ENCODE measurements at places on chromosomes 7 and 10. TPM values are rescaled to one million over a fixed set of nuclear protein-coding genes. Genes with fewer than 3 reads are reported as not detected.

DNA sequence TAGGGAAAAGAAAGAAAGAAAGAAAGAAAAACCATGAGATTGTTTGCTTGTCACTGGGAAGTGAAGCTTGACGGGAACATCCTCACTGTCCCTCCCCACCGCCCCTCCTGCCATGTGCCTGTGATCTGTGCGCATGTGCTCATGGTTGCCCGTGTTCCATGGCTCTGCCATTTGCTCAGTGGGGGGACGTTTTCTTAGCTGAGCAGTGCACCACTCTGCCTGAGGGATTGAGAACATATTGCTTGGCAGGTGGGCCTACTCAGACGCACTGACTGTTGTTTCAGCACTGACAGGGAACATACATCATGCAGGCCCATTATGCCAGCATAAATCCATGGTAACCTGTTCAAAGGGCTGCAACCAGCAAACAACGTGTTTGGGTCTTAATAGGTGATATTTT, 747.9 kb upstream of the GALNT17 start:
- DNase-seq = no peak

The SDK1 gene
- 0.15 TPM for polyA plus RNA-seq

The HOGA1 gene
- polyA plus RNA-seq = not detected

DNA sequence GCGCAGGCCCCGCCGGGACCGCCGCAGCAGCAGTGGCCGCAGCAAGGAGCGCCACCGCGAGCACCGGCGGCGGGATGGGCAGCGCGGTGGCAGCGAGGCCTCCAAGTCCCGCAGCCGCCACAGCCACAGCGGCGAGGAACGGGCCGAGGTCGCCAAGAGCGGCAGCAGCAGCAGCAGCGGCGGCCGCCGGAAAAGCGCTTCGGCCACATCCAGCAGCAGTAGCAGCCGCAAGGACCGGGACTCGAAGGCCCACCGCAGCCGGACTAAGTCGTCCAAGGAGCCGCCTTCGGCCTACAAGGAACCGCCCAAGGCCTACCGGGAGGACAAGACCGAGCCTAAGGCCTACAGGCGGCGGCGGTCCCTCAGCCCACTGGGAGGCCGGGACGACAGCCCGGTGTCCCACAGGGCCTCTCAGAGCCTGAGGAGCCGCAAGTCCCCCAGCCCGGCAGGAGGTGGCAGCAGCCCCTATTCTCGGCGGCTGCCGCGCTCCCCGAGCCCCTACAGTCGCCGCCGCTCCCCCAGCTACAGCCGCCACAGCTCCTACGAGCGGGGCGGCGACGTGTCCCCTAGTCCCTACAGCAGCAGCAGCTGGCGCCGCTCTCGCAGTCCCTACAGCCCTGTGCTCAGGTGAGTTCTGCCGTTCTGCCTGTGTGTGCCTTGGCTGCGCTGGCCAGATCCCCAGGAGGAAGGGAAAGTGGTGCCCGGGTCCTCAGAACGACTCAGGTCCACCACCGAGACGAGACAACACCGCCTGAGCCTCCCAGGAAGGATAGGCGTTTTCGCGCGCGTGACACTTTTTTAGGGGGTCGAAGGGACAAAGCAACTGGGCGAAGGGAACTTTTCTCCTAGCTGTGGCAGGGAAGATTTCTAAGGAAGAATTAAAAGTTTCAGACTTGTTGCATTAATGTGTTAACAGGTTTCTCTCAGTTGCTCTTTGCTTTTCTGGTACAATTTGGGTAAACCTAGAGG, 1.5 kb downstream of the CDK13 start:
- DNase-seq = peak; percentile 74

The NUTM2B gene
- polyA plus RNA-seq = not detected

DNA sequence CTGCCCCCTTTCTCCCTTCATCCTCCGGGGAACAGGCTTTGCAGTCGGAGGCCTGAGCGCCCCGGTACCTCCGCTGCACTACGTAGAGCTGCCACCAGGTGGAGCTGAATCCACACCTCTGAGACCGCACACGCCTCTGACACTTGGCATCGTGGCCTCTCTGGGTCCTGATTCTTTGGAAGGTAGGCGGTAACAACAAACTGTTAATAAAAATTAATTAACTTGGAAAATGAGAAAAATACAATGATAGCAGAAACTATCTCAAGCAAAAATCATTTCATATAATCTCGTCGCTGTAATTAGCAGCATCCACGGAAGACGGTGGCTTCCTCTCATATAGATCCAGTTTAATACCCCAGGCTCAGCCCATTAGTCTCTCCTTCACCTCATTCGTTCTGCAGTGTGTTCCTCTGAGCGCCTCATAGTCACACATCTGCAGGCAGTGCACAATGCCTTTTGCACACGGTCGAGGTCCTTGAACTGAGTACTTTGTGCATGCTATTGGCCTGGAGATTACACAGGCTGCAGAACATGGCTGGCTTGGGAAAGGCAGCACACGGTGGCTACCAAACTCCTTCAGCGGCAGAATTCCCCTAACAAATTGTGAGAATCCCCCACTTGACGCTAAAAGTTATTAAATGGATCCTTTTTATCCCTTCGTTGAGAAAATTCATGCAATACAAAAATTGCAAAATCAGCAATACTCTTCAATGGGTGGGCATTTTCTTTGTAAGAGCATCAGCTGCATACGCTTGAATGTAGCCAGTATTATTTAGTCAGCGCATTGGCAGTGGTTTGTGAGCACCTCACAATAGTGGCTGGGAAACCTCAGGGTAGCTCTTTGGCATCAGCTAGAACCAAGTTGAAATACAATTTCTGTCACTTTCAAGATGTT, 18.7 kb downstream of the OR9A2 start:
- DNase-seq = peak; percentile 78

The ZNF12 gene
- polyA plus RNA-seq = 15.7 TPM

The H2BK1 gene
- polyA plus RNA-seq = not detected

DNA sequence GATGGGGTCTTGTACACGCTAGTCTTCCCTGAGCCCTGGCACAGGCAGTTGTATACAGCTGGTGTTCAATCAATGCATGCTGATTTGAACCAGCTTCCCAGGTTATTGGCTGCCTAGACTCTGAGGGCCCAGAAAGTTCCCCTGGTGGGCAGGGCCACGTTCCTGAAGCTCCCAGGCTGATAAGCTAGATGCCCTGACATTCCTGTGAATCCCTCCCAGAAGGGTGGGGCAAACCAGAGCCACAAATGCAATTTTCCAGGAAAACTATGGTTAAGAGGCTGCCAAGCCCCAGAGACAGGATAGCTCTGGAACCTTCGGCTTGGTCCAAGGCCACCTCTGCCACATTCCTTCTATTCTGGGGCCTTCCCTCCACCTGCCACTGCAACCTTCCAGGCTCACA, 78.2 kb downstream of the FAM53B start:
- DNase-seq = no peak

The DOCK1 gene
- polyA plus RNA-seq = not detected

The MOGAT3 gene
- polyA plus RNA-seq = not detected

The PGAM2 gene
- not detected for polyA plus RNA-seq

The MRC1 gene
- not detected for polyA plus RNA-seq

DNA sequence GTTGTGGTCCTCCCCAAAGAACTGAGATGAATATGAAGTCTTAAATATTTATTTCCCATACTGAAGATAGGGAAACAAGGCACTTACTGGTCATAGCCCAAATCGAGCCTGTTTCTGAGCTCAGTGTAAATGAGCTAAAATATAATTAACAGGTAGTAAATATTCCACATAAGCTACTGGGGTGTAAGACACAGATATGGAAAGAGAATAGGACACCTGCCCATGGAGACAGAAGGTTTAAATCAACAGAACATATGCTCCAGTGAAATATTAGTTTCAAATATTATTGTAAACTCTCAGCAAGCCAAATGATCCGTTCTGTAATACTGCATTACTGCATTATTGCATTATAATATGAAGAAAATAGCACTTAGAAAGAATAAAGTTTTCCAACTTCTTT, 537.9 kb downstream of the ANKRD7 start:
- no peak for DNase-seq

- no peak for DNase-seq
Observed at GRCh38 chr7:14837216-14837615, 65.3 kb downstream of the DGKB start.
